RPMI7951 (cell line): ENCODE measurements at places on chromosomes 2 and 18. TPM values are rescaled to one million over a fixed set of nuclear protein-coding genes. Genes with fewer than 3 reads are reported as not detected.

Gene CNTNAP5
- total RNA-seq = not detected in 2 replicates

DNA sequence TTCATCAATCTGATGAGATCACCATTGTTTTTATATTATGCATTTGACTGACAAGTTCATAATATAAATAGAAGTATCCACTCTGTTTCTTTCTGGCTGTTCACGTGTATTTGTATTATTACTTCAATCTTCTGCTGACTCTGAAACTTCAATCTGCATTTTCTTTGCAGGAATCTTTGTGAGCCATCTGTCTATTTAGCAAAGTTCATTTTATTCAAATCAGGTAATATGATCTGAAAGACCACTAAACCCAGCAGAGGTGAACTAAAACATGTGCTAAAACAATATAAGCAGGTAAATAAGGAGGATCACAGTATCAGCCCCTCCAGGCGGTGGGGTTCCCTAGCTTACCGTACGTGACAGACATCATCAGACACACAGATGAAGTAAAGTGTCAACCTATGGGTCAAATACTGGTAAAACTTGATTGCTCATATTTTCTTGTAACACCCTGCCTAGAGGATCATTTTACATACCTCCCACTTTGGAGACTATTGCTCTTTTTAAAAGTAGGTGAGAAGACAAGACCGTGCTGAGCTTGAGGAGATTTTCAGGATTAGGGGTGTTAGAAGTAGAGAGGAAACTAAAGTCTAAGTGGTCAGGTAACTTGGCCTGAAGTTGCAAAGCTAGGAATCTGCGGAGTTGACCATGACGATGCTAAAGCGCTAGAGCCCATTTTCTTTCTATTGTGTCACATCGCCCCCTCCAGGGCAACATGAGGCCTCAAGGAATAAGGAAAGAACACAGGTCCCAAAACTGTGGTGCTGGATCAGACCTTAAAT is 9.0 kb downstream of the DTNB start:
- peak; percentile 53 for DNase-seq

Gene PAX8
- total RNA-seq = 5.4 and 12.6 TPM in 2 replicates

Gene DSG4
- total RNA-seq = not detected in 2 replicates

DNA sequence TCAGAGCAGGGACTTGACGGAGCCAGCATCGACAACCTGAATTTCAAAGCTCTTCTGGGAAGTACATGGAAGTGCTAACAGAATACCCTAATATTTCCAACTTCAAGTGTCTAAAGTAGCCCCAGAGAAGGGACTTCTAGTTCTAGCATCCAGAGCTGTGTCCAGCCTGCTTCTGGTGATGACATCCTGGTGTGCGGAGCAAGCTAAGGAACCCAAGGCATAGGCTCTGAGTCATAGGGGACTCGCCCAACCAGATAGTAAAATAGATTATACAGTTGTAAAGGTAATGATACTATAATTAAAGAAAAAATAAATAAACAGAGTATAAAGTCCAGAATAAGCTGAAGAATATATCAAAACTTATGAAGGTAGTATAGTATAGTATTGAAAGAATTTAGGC is 108.1 kb upstream of the SERPINE2 start:
- DNase-seq = peak; percentile 82

- DNase-seq = no peak
These were observed 117.0 kb downstream of the GRB14 start for GRCh38 chr2:164504253-164504652.

DNA sequence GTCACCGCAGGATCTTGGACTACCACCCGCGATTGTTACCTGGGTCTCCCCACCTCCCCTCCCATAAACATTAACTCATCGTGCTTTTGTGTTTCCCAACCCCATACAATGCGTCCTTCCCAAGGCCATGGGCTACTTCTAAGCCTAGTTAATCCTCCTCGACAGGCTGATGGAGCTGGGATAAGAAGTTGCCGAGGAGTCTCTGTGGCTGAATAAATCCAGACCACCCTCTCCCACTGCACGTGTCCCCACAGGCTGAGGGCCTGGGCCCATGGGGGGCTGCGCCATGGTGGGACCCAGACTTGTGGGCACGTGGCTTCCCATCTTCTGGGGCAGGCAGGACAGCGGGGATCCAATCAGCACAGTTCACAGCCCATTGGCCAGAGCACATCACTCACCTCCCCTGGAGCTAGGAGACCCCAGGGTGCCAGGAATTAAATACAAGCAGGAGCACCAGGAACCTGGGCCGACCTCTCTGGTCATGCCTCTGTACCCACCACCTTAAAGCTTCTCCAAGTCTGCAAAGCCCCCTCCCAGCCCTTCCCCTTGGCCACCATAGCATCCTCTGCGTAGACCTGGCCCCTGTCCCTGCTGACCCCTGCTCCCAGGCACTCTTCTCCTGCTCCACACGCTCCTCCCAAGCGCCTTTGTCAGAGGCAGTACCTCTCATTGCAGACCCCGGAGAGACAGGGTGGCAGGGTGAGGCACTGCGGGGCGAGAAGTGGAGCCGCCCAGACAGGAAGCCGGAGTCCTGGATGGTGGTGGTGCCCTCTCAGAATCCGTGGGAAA is 51.0 kb upstream of the ID2 start:
- no peak for DNase-seq

- no peak for DNase-seq
These were observed 174.5 kb upstream of the HS6ST1 start for GRCh38 chr2:128492966-128493811.

DNA sequence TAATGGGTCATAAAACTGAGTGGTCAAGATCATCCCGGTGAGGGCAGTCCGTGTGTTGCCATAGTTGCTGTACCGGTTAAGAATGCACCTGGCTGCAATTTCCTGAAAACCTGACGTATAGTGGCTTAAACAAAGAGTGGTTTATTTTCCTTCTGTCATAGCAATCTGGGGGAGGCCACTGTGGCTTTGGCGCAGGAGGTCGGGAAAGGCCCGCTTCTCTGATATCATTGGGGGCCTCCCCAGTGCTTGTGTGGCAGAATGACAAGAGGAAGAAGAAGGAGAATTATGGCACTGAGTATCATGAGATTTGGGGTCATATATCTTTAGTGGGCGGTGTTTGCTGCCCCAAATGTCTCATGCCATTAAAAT is 4.4 kb downstream of the C2orf92 start:
- DNase-seq = no peak

- DNase-seq = peak; percentile 2
These were observed 525.4 kb downstream of the KCNJ3 start for GRCh38 chr2:155223781-155224406.

- peak; percentile 19 for DNase-seq
These were observed 495.7 kb upstream of the TCF4 start for GRCh38 chr18:56083523-56084287.

Gene CD8B2
- total RNA-seq = not detected in 2 replicates

Gene LHCGR
- not detected in 2 replicates for total RNA-seq

DNA sequence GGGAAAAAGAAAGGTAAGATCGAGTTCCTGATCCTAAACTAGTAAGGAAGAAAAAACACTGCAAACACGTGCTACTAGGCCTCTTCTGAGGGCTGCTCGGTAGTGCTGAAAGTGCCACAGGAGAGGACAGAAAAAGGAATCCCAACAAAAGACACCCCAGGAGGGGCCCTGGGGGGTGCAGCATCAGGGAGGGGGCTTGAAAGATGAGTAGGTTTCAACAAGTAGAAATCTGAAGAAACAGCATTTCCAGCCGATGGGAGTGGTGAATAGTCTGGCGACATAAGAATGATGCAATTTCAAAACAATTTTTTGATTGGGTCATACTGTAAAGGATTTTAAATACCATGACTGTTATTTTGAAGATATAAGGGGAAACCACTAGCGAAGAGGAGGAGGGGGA is 98.6 kb downstream of the NOL10 start:
- DNase-seq = no peak

Gene SCN2A
- under 0.01 and 0.29 TPM in 2 replicates for total RNA-seq

- DNase-seq = no peak
These were observed 146.5 kb downstream of the CCDC74A start for GRCh38 chr2:131674174-131674507.

- peak; percentile 54 for DNase-seq
These were observed 71.3 kb upstream of the TCF7L1 start for GRCh38 chr2:85061896-85062295.

- no peak for DNase-seq
These were observed 6.6 kb downstream of the NTSR2 start for GRCh38 chr2:11663427-11663826.

Gene LOXL3
- total RNA-seq = 93.6 and 108 TPM in 2 replicates

DNA sequence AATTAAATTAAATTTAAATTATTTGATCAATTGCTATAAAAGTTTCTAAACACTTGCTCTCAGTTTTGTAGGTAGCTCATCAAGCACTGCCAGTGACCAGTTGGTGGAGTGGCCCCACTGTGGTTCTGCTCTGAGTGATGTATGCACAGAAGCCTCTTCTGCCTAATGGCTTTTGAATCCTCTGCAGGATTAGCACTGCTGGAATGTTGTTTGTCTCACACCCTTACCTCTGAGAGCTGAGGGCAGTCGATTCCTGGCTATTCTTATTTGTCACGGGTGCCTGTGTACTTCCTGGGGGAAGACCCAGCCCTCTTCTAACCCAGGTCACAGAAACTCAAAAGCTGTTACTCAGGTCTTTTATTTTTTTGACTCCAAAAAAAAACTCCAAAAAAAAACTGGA is 9.5 kb downstream of the CAPN14 start:
- DNase-seq = no peak

DNA sequence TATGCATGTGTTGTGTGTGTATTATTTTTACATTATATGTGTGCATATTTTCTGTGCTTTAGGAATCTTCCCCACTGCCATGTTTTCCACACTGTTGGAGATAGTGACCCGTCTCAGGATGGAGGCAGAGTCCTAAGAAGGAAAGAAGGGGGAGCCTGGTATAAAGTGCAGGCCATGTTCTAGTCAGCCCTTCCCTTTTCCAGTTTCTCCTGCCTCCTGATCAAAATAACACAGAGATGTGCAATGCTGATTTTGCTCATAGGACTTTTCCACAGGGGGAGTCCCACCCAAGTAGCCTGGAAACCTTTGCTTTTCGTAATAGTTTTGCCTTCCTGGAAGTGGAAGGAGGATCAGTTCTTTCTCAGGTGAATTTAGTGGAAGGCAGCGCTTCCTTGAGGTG is 72.8 kb upstream of the FAM237A start:
- no peak for DNase-seq

- peak; percentile 11 for DNase-seq
These were observed 843.2 kb upstream of the ID2 start for GRCh38 chr2:7838669-7839068.

DNA sequence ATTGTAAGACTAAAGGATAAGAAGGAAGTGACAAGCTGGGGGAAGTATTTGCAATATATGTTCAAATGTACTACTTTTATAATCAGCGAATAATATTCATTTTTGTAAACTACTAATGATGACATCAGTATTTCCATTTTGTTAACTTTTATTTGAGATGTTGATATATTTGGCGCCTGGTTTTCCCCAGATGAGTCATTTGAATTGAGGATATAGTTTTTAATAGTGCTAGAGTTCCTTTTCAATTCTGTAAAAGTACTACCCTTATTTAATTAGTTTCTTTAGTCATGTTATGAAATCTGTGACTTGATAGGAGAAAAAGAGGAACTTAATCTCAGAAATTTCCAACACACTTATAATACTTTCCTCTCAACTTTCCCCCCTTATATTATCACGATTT is 495.3 kb downstream of the IRS1 start:
- DNase-seq = no peak
